ENCODE measurements at places on chromosomes 11 and 22.

- no peak for DNase-seq
These were observed 18.1 kb upstream of the FCHSD2 start for GRCh38 chr11:73160005-73160760.

GRCh38 chr11:61787928-61788491 is 4.4 kb downstream of the TMEM258 start:
- DNase-seq, result peak; percentile 48

DNA sequence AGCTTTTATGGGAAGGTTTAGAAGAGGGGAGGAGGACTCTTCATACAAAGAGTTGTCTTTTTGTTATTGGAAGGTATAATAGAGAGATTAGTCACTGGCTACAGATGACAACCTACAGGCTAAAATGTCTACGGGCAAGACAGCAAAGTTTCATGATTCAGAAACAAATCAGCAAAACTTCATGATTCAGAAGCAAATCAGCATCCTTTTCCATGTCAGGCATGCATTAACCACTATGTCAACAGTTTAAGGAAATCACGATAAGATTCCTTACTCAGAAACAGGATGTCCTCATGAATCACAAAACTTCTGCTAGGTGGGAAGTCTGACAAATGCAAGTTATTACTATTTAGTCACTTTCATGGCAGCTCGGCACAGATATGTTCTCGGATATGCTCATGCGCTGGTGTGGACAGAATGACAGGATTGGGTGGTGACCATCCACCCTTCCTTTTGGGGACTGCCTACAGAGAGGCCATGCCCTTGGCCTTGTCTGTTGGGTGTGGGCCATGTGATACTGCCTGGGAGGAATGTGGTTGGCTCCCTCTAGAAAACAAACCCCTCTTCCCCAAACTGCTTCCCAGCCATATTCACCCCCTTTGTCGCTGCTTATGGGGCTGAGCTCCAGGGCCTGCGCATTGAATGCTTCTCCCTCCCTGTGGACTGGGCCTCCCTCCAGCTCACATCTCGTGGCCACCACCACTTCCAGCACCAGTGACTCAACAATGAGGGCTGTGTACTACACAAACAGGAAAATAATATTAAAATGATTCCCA is 10.1 kb downstream of the C11orf91 start:
- DNase-seq, result peak; percentile 67

DNA sequence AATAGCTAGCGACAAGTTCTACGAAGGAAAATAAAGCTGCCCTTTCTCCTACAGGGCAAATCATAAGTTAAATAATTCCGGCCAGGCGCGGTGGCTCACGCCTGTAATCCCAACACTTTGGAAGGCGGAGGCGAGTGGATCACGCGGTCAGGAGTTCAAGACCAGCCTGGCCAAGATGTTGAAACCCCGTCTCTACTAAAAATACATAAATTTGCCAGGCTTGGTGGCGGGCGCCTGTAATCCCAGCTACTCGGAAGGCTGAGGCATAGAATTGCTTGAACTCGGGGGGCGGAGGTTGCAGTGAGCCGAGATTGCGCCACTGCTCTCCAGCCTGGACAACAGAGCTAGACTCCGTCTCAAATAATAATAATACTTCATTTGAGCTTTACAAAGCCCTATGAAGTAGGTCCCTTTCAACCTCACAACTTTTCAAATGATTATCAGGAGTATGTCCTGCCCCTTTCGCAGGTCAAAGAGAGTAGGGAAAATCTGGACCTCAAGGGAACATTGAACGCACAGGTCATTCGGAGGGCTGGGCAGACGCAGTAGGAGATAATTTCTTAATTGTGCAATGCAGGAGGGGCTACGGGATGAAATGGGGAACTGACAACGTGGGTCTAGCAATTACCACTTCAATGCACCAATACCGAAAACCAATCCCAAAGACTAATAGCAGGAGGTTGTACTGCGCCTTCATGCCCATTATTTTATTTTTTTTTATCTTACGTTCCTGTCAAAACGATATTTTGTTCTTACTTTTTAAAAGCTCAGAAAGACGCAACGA is 590 bp downstream of the COMMD9 start:
- peak; percentile 68 for DNase-seq

DNA sequence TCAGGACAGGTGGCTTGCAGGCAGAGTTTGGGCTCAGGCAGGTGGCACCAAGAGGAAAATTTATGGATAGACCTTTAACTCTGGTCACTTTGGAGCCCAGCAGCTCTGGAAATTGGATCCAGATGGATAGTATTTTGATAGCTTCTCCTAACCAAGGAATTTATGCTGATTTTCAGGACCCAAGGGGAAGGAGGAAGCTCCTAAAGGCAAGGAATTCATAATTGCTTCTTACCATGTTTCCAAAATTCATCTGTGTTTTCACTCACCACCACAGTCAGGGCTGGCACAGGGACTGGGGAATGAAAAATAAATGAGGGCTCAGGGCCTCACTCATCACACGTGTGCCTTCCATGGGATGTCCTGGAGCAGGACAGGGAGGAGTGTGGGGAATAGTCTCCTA is 317.8 kb downstream of the ST3GAL4 start:
- DNase-seq, result no peak

- DNase-seq, result no peak
These were observed 181.5 kb upstream of the E2F8 start for GRCh38 chr11:19422276-19422675.

GRCh38 chr11:25939691-25940090 is 392.2 kb upstream of the ANO3 start:
- DNase-seq, result no peak

GRCh38 chr11:102347462-102348370 is 702 bp downstream of the BIRC2 start:
- DNase-seq, result peak; percentile 72

DNA sequence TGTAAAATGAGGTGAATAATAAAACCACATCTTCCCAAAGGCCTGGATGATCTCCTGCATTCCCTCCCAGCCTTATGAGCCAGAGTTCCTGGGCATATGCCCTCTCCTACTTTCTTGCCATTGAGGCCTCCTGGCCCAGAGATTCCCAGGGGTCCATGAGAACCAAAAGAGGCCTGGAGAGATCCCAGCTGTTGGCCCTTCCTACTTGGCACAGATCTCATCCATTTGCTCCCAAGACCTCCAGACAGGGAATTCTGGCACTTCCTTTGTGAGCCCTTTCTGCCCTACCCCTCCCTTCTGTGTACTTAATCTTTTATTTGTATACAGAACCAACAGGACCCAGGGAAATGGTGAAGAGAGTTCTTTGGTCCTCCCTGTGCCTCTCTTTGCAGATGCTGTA is 21.4 kb downstream of the POU2F3 start:
- no peak for DNase-seq

DNA sequence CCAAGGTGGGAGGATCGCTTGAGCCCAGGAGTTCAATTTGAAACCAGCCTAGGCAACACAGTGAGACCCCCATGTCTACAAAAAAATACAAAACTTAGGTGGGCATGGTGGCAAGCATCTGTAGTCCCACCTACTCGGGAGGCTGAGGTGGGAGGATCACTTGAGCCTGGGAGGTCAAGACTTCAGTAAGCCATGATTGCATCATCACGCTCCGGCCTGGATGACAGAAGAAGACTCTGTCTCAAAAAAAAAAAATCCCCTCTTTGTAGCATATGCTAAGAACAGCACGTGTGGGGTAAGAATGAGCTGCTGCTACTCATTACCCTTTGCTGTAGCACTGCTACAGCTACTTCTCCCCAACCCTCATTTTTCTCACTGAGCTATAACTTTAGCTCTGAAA is 14.5 kb downstream of the UBE4A start:
- no peak for DNase-seq

- peak; percentile 39 for DNase-seq
These were observed 93.7 kb upstream of the SPON1 start for GRCh38 chr11:13868710-13869397.

- no peak for DNase-seq
These were observed 99.2 kb downstream of the NAT10 start for GRCh38 chr11:34204396-34205279.
